ENCODE measurements at places on chromosomes 7 and 10.

DNA sequence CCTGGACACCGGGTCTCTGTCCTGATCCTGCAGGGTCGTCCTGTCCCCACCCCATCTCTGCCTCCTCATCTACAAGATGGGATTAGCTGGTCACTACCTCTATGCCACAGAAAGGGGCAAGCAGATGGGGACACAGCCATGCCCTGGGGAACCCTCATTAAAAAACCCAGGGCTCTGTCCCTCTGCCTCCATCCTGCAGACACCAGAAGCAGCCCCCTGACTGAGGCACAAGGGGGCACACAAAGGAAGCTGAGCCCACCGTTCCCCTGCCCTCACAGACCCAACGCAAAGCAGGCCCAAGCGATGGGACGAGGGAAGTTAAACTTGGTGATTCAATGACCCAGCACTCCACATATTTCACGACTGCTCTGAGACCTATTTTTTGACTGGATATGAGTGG is 142.4 kb downstream of the TCERG1L start:
- DNase-seq: no peak

- DNase-seq: no peak
Observed at GRCh38 chr10:133359554-133359971, 1.7 kb upstream of the FUOM start.

DNA sequence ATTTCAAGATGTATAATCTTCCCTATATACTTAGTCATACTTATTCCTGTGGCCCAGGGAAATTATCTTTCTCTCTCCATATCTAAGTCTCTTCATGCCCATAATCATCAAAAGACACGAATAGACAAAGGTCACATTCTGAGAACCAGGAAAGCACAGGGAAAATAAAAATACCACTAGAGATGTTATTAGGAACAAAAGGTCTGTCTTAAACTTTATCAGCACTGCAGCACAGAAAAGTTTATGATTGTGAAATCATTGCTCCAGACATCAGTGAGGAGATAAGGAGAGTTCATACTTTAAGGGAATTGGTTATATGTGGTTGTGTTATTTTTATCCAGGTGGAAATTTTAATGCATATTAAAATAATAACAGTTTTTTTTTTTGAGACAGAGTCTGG is 974.6 kb upstream of the CELF2 start:
- no peak for DNase-seq

- DNase-seq: no peak
Observed at GRCh38 chr7:119711104-119711503, 561.9 kb upstream of the KCND2 start.

DNA sequence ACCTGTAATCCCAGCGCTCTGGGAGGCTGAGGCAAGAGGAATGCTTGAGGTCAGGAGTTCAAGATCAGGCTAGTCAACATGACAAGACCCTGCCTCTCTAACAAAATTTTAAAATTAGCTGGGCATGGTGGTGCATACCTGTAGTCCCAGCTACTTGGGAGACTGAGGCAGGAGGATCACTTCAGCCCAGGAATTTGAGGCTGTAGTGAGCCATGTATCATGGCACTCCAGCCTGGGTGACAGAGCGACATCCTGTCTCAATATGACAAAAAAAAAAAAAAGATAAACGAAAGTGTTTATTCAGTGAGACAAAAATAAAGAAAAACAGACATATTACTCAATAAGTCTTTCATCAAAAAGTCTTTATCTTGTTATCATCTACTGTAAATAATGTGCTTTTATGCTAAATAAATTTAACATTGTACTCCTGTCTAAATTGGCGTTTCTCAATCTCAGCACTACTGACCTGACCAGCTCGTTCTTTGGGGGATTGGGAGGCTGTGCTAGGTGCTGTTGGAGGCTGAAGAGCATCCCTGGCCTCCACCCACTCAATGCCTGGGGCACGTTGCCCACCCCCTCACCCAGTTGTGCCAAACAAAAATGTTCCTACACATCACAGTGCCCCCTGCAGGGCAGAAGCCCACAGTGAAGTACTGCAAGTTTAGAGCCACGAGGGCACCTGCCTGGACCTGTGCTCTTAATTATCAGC is 57.7 kb downstream of the NCAPG2 start:
- DNase-seq: no peak

- no peak for DNase-seq
Observed at GRCh38 chr10:12638103-12638502, 288.8 kb downstream of the CAMK1D start.

- peak; percentile 45 for DNase-seq
Observed at GRCh38 chr10:110076559-110077318, 69.0 kb downstream of the ADD3 start.

GRCh38 chr10:91614225-91614624 is 18.6 kb downstream of the PPP1R3C start:
- DNase-seq: no peak

GRCh38 chr10:102066399-102067088 is 1.4 kb downstream of the HPS6 start:
- no peak for DNase-seq

- DNase-seq: no peak
Observed at GRCh38 chr10:95767884-95768556, 12.1 kb downstream of the ENTPD1 start.

- no peak for DNase-seq
Observed at GRCh38 chr10:4331150-4331549, 494.9 kb upstream of the AKR1E2 start.

DNA sequence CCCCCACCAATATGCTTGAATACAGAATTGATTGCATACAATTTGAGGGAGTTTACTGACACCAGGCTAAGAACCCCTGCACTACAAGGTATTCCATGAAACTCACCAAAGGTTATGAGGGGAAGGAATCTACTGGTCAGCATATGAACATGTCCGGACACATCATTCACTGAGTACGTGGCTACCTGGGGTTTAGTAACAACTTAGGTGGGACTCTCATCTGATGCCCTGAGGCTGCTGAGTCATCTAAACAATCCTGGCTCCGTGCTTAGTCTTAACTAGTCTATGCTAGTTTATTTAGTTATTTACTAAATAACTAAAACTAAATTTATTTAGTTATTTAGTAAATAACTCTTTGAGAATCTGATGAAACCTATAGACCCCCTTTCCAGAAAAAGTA is 11.3 kb downstream of the PI4K2A start:
- no peak for DNase-seq

DNA sequence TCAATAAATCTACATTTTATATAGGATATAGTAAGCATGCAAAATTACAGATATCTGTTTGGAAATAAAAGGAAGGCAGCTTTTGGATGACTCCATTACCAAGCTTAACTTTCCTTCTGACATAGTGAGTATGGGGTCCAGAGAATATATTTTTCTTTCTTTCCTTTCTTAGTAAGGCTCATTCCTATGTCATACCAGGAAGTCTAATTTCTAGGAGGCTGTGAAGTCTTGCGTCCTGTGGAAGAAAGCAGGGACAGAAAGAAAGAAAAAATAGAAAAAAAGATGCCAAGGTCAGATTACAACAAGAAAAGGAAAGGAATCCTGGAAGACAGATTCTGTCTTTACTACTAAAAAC is 36.3 kb downstream of the AKR1C8 start:
- no peak for DNase-seq

GRCh38 chr10:57977262-57977661 is 290.4 kb downstream of the IPMK start:
- no peak for DNase-seq

GRCh38 chr7:94109556-94109955 is 105.4 kb upstream of the BET1 start:
- no peak for DNase-seq

GRCh38 chr7:27138985-27139333 is 4.5 kb downstream of the HOXA5 start:
- no peak for DNase-seq

DNA sequence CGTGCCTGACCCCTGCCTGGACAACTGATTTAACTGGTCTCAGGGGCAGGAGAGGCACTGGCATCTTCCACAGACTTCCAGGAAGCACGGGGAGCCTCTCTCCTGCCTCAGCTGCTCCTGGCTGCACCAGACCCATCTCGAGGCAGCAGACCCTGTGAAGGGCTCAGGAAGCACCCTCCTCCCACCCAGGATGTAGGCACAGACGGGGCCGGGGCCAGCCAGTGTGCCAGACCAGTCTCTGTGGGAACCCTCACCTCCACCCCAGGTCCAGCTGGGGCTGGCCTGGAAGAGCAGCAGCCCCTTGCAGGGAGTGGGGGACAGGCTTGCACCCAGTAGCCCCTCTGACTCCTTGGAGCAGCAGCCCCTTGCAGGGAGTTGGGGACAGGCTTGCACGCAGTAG is 56.3 kb downstream of the RASGEF1A start:
- DNase-seq: no peak

GRCh38 chr10:21368022-21368582 is 157.4 kb downstream of the SKIDA1 start:
- DNase-seq: no peak

DNA sequence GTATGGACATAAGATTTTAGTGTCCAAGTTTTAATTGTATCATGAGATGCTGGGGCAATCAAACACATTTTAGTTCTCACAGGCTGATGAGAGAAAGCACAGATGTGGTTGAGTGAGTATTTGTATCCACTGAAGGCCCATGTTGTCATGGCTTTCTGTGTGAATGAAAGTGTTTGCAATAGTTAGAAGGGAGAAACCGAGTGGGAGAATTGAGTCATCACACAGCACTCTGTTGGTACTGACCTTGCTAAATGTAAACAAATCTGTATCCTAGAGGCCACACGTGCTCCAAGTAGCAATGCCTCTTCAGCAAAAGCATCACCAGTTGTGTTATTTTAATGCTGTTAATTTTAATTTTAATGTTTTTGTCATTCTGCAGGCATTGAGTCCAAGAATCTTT is 121.2 kb downstream of the EMX2 start:
- DNase-seq: peak; percentile 47

GRCh38 chr7:2982831-2983230 is 60.8 kb downstream of the CARD11 start:
- DNase-seq: no peak

- DNase-seq: no peak
Observed at GRCh38 chr7:49669692-49670260, 103.7 kb upstream of the VWC2 start.

GRCh38 chr10:51718804-51719291 is 19.5 kb upstream of the CSTF2T start:
- DNase-seq: no peak

DNA sequence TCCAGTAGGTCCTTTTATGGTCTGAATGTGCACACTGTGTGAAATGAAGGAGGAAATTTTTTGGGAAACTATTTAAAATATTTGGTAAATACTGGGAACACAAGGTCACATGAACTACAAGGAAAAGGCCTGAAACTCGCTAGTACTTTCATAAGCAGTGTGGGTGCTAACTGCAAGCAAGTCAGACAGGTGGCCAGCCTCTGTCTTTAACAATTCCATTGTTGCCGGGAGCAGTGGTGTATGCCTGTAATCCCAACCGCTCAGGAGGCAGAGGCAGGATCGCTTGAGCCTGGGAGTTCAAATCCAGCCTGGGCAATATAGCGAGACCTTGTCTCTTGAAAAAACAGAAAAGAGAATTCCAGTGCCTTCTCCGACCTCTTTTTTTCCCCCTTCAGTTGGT is 37.5 kb downstream of the SMURF1 start:
- no peak for DNase-seq

DNA sequence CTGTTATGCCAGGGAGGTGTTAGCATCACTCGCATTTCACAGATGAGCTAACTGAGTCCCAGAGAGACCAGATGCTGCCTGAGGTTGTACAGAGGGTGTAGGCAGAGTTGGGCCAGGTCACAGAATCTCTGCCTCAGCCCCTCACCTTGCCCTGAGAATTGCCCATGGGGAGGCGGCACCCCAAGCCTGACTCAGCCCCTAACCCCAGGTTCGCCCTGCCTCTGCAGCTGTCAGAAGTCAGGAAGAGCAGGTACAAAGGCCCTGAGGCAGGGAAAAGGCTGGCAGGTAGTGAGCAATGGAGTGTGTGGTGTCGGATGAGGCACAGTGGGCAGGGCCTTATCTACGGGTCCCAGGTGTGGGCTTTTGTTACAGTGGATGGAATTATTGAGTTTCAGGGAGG is 79.4 kb downstream of the MYL10 start:
- no peak for DNase-seq

DNA sequence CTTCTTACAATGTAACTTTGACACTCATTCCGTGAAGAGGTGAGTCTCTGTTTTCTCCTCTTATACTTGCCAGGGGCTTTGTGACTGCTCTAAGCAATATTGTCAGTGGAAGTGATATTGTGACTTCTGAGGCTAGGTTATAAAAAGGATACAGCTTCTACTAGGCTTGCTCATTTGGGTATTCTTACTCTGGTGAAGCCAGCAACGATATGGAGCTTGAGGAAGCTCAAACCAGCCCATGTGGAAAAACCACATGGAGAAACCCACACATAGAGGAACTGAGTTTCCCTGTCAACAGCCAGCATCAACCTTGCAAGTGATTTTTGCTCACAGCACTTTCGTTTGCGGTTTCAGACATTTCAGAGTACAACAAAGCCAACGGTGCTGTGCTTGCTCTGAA is 149.6 kb upstream of the SEMA3E start:
- DNase-seq: no peak

- DNase-seq: no peak
Observed at GRCh38 chr10:116511365-116511764, 34.4 kb upstream of the PNLIP start.

DNA sequence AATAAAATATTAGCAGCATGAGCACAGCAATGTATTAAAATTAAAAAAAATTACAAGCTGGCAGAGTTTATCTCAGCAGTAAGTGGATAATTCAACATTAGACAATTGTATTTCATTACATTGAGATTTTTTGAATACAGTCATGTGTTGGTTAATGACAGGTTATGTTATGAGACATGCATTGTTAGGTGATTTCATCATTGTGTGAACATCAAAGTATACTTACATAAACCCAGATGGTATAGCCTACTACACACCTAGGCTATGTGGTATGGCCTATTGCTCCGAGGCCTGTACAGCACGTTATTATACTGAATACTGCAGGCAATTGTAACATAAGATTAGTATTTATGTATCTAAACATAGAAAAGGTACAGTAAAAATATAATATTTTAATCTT is 29.7 kb downstream of the CCDC6 start:
- DNase-seq: no peak
